GM23248 (cell line): ENCODE measurements at places on chromosomes 6 and 20. TPM values are rescaled to one million over a fixed set of nuclear protein-coding genes. Genes with fewer than 3 reads are reported as not detected.

Gene OPN5
- not detected in 2 replicates for total RNA-seq

DNA sequence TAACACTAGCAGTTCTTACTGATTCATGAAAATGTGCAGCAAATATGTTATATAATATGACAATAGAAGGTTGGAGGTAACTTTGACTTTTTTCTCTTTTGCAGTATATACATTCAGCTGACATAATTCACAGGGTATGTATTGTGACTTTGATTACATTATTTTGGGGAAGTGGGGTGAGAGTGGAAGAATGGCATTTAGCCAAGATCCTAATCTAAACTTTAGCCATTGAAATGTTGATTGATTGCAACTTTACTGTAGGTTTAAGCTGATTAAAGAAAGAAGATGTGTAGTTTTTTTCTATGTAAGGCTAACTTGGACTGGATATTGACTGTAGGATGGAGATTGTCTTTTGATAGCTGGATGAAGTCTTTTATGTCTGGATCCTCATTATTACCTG lies 46.0 kb downstream of the MAPK14 start:
- no peak for DNase-seq

Gene E2F3
- 4.1 and 4.8 TPM in 2 replicates for total RNA-seq

Gene KHDRBS2
- not detected in 2 replicates for total RNA-seq

GRCh38 chr6:55869674-55870073 lies 5.7 kb downstream of the BMP5 start:
- DNase-seq = no peak

DNA sequence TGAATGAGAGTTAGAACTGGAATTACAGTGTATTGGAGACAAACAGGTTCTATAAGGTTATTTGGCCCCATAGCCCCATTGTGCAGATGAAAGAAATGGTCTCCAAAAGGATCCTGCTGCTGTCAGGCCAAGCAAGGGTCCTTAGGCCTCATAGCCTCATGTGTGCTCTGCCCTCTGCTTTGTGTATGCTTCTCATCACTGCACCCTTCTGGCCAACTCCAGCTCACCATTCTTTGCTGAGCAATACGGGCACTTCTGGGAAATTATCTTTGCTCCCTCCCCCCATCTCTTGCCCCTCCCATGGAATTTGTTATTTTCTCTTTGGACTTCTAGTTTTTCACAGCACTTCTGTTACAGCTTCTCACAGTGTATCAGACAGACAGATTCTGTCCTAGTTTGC lies 298.8 kb downstream of the FOXA2 start:
- no peak for DNase-seq

- no peak for DNase-seq
Measured at GRCh38 chr6:45442716-45443115, 65.0 kb upstream of the SUPT3H start.

DNA sequence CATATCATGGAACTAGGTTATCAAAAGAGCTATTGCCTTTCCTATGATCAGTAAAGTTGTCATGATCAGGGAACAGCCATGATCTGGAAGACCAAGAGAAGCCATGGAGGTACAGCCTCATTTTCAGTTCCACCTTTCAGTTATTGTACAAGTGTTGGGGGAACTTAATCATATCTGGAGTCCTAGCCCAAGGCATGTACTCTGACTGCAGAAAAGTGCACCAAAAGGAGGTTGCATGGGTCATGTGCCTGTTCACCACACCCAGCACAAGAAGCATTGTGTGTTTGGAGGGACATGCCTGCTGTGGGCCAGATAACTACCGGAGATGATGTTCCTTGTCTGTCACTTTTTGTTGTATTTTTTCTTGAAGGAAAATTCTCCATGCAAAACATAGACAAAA lies 185.8 kb upstream of the MAN1A1 start:
- DNase-seq = no peak

GRCh38 chr6:22145823-22146677 lies 150.8 kb downstream of the PRL start:
- peak; percentile 73 for DNase-seq

- no peak for DNase-seq
Measured at GRCh38 chr20:49999329-49999728, 16.5 kb downstream of the SNAI1 start.

DNA sequence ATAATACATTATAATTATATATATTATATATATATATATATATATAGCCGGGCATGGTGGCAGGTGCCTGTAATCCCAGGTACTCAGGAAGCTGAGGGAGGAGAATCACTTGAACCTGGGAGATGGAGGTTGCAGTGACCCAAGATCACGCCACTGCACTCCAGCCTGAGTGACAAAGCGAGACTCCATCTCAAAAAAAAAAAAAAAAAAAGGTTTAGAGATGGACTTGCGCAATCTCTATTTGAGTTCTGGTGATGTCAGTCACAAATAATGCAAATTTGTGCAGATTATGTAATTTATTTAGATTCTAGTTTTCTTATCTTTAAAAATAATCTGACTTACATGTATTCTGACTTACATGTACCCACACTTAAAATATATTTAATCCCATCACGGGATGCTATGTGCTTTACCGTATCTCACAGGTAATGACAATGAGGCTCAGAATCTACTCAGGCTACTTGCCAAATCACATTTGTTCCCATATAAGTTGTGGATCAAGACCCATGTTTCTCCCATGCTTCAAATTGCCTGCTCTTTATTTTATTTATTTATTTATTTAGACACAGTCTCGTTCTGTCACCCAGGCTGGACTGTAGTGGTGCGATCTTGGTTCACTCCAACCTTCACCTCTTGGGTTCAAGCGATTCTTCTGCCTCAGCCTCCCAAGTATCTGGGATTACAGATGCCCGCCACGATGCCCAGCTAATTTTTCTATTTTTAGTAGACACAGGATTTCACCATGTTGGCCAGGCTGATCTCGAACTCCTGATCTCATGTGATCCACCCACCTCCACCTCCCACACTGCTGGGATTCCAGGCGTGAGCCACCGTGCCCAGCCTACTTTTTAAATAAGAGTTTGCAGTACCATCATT lies 7.6 kb upstream of the UST start:
- DNase-seq = peak; percentile 44

DNA sequence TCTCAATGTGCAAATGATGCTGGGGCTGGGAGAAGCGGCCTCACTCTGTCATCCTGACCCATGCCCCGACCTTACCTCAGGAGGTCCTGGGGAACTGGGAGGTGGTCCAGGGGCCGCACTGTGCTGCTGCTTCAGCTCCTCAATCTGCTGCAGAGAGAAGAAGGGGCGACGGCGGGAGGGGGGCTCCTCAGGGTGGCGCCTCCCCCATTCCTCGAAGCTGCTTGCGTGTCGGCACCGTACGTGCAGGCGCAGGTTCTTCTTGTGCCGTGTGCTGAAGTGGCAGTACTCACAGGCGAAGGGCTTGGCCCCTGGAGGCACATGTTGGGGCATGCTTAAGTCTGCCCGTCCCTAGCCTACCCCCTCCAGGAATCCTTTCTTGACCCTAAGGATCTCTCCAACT lies 12.9 kb downstream of the ZNF335 start:
- DNase-seq = no peak

Gene TPD52L1
- 5.1 and 5.7 TPM in 2 replicates for total RNA-seq

GRCh38 chr6:109315341-109316110 lies 66.7 kb downstream of the CD164 start:
- DNase-seq = no peak

GRCh38 chr6:146913842-146914488 lies 290.3 kb upstream of the STXBP5 start:
- DNase-seq = peak; percentile 97

Gene HDGFL1
- total RNA-seq = not detected in 2 replicates

- DNase-seq = no peak
Measured at GRCh38 chr20:57470666-57471495, 54.1 kb downstream of the CTCFL start.

Gene EYA4
- total RNA-seq = not detected in 2 replicates

DNA sequence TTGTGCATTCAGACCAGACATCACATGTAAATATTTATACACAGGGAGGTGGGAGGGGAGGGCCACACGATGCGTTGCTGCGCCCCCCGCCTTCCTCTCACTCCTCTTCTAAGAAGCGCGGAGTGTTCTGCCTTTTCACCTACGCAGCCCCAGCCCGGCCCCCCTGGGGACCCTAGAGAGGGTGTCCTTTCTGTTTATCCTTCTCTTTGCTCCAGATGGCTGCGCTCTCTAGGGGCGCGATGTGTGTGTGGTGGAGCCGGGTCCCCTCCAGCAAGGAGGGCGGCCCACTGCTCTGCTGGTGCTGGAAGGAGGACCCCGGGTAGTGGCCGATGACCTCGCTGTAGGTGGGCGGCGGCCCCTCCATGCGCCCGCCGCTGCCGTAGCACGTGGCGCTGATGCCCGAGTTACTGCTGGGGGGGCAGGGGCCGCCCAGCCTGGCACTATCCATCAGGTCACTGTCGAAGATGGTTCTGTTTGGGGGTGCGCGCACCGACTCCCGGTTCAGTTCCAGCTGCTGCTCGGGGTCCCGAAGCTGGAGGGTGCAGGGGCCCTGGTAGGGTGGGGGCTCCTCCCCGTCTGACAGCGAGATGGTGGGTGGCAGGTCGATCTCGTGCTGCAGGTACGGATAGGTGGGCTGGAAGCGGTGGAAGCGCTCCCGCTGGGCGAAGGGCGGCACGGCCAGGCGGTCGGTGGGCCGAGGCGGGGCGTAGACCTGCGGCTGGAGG lies 31.8 kb upstream of the ZBP1 start:
- no peak for DNase-seq

- DNase-seq = no peak
Measured at GRCh38 chr6:137081997-137082396, 37.2 kb upstream of the IL20RA start.

Gene RFX6
- not detected in 2 replicates for total RNA-seq

Gene SLC17A2
- not detected in 2 replicates for total RNA-seq

Gene KCNQ2
- not detected in 2 replicates for total RNA-seq

DNA sequence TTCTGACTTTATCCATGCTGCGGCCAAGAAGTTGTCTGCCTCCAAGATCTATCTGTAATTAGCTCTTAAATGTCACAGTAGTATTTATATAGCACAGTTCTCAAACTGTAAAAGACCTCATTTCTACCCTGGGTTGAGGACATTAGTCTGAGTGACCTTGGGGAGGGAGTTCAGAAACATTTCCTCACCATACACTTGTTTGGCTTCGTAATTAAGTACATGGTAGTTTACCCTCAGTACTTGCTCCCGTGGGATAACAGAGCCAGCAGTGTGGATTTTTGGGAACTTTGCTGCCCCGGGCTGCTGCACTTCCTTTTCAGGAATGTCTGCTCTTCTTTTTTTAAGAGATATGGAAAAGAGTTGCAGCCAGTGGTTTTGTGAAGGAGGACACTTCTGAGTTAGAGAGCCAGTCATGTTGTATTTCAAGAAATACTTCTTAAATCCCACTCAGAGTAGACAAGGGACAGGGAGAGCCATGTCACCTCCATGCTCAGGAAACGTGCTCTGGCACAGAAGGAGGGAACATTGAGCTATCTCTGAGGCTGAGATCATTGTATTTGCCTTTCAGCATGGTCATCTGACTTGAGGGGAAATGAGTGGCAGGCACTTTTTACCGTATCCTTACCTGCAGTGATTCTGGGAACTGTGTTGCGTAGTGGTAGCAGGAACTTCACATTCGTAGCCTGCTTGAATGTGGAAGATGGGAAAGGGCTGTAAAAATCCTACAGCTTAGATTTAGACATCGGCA lies 33.6 kb downstream of the RPRD1B start:
- no peak for DNase-seq

GRCh38 chr6:163310973-163311383 lies 103.5 kb upstream of the QKI start:
- DNase-seq = no peak

- no peak for DNase-seq
Measured at GRCh38 chr6:124599656-124600055, 362.6 kb upstream of the RNF217 start.

DNA sequence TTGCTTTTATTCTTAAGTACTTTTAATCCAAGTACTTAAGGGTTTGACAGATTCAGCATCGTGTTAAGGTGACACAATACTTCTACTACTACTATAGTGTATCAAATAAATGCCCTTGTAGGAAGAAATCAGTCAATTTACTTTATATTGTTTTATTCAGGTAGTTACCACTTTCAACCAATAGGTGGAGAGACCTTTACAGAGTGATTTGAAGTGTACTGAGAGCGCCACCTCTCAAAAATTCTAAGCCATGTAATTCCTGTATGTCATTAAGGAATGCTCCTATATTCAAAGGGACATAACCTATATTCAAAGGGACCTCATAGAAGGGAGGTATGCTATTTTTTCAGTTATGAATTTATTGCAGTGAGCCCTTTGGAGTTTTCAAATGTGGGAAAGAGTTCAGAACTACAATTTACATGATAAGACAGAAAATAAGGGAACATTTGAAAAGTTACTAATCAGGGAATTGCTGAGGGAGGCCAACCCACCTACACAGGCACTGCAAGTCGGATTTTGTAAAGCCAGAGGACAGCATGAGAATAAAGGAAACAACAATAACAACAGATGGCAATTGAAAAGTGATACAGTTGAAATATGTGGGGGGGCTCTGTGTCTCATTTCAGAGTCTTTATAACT lies 955.6 kb downstream of the TBC1D32 start:
- peak; percentile 41 for DNase-seq

Gene GLP1R
- not detected in 2 replicates for total RNA-seq

Gene MYH7B
- total RNA-seq = under 0.01 and 0.11 TPM in 2 replicates

GRCh38 chr6:150652848-150653613 lies 53.3 kb downstream of the PLEKHG1 start:
- peak; percentile 43 for DNase-seq

Gene PCMT1
- 132 and 165 TPM in 2 replicates for total RNA-seq

GRCh38 chr6:45617441-45617840 lies 239.7 kb upstream of the SUPT3H start:
- peak; percentile 22 for DNase-seq

- DNase-seq = peak; percentile 86
Measured at GRCh38 chr6:34585512-34586061, 29.5 kb upstream of the SPDEF start.

Gene TCFL5
- total RNA-seq = 17.5 and 18.5 TPM in 2 replicates

- DNase-seq = peak; percentile 80
Measured at GRCh38 chr6:139568956-139569538, 194.6 kb upstream of the CITED2 start.

- no peak for DNase-seq
Measured at GRCh38 chr20:47356220-47356525, 326 bp downstream of the ZMYND8 start.

- DNase-seq = no peak
Measured at GRCh38 chr6:163834226-163834970, 419.9 kb downstream of the QKI start.

DNA sequence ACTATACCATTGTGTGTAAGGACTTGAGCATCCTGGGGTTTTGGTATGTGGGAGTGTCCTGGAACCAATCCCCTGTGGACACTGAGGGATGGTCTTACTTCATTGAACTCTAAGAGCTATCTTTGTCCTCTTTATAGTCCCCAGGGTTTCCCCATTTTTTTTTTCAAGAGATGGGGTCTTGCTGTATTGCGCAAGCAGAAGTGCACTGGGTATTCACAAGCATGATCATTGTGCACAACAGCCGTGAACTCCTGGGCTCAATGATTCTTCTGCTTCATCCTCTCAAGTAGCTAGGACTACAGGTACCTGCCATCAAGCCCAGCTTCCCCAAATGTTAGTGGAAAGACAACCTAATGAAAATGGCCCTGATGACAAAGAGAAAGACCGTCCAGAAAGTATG lies 2.2 kb upstream of the ASCC3 start:
- DNase-seq = no peak

Gene ATP6V1G2
- 0.89 and 1.8 TPM in 2 replicates for total RNA-seq

GRCh38 chr6:159103396-159104162 lies 58.8 kb upstream of the TAGAP start:
- no peak for DNase-seq
